Stimulated activated CD4-positive, alpha-beta T cell treated with anti-CD3 and anti-CD28 coated beads, TNF-alpha, amount 100 ng/mL, for 1 hour (primary cell): ENCODE measurements at places on chromosomes 1 and 21.

GRCh38 chr1:14167884-14168283, 430.6 kb upstream of the KAZN start:
- DNase-seq: no peak

DNA sequence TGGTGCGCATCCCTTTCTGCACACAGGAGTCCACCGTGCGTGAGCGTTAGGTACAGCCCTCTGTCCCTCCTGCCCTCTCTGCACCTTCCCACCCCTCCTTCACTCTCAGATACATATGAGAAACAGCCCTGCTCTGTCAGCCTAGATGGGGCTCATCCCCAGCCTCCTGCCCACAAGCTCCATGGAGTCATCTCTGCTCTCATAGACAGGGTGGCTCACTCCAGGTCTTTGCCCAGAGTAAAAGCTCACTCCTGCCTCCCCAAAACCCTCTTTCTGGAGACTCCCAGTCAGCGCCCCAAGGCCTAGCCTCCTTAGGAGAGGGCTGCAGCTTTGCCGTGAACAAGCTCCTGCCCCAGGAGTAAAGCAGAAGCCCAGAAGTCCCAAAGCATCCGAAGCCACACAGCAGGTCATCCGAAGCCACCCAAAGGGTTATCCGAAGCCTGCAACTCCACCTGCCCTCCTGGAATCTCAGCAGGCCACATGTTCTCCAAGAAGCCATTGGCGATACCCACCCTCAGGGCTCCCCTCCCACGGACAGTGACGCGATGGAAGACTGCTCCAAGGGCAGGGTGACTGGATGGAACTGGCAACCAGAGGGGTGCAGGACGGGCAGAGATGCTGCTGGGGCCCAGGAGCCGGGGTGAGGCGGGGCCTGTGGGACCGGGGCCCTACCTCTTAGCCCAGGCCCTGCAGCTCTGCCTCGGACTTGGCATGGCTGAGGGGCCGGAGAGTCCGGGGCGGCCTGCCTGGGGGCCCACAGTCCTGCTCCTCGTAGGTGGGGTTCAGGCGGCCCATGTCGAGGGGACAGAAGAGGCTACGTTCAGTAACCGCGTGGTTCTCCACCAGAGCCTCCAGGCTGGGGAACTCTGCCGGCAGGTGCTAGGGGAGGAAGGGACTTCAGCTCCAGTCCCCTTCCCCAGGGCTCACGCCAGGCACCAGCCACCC, 3.6 kb upstream of the KIF17 start:
- DNase-seq: no peak

DNA sequence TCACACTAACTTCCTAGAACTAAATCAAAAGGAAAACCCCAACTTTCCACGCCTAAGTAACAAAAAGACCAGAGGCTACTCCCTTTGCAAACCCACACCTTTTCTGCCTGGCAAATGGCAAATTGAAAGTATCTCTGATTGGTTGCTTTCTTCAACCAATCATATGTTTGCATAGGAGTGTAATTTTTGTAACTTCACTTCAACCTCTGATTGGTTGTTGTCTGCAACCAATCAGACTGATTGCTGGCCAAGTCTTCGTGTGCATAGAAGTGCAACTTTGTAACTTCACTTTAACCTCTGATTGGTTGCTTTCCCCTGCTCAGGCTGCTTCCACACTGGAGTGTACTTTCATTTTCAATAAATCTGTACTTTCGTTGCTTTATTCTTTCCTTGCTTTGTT, 36.9 kb upstream of the PADI2 start:
- DNase-seq: no peak

DNA sequence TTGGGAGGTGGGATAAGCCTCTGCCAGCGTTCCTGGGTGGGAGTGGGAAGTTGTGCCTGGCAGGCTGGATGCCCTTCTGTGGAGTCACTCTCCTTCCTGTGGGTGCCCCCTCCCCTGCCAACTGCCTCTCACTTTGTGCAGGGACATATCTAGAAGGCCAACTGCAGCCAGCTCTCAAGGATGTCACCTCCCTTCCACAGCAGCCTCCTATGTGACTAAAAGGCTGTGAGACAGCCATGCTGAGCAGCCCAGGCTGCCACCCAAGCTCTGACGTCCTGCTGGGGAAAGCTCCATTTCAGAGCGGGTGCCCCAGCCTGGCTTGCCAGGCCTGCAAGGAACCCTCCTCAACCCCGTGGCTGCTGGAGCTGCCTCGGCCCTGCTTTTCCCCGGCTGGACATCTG, 19.6 kb upstream of the SLC26A9 start:
- DNase-seq: no peak

GRCh38 chr1:29062157-29062942, 61.4 kb downstream of the TMEM200B start:
- DNase-seq: no peak

- no peak for DNase-seq
Measured at GRCh38 chr1:30513396-30514136, 209.8 kb downstream of the MATN1 start.

DNA sequence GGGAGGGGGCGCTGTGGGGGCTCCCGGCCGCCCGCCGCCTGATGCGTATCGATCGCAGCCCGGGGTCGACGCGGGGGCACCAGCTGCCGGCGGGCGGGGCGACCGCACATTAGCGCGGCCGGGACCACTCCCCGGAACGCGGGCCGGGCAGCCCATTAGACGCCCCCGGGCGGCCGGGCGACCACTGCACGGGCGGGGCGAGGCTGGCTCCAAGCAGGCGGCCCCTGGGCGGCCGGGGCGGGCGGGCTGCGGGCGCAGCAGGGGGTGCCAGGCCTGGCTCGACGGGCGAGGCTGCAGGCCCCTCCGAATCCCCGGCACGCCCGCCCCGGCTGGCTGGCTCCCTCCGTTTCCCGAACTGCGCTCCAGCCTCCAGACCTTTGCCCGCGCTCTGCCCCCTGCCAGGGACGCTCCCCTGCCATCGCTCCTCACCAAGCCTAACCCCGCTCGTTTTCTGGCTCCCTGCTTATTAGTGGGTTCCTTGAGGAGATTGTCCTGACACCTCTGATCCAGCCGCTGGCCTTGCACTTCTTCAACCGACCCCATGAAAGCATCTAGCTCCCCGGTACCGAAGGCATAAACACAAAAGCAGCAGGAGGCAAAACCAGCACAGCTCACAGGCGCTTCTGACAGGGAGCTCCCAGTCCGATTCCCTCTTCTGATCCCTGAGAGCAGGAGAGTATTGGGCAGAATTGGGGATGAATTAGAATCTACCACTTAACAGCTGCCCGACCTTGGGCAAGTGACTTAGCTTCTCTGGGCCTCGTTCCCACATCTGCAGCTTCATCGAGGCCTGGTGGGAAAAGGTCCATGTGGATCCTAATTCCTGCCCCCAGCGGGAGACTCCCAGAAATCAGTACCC, 92.6 kb upstream of the CASZ1 start:
- no peak for DNase-seq

DNA sequence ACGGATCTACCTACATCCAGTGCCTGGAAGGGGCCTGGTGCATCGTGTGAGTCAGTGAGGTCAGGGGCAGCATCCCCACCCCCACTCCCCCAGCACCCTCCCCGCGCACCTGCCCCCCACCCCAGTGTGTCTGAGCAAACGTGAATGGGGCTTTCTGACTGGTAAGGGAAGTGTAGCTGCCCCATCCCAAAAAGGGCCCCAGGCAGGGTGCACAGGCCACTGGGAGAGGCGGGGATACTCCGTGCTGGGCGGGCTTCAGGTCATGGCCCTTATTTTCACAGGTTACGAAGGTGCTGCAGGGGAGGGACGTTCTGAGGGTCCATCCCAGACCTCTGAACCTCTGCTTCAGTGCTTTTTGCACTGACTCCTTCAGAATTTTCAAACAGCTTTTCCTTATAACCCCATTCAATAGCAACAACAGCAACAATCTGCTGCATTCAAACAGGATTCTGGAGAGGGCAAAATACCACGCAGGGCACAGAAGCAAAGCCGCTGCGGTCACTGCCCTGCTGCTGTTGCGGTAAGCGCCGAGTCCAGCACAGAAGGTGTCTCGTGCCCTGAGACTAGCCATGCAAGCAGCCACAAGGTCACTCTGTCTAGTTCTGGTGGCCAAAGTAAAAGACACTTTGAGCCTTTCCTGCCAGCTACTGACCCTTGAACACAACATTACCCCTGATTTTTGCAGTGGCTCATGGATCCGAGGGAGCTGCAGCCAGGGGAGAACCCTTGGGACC, 10.3 kb downstream of the TTC34 start:
- DNase-seq: no peak

DNA sequence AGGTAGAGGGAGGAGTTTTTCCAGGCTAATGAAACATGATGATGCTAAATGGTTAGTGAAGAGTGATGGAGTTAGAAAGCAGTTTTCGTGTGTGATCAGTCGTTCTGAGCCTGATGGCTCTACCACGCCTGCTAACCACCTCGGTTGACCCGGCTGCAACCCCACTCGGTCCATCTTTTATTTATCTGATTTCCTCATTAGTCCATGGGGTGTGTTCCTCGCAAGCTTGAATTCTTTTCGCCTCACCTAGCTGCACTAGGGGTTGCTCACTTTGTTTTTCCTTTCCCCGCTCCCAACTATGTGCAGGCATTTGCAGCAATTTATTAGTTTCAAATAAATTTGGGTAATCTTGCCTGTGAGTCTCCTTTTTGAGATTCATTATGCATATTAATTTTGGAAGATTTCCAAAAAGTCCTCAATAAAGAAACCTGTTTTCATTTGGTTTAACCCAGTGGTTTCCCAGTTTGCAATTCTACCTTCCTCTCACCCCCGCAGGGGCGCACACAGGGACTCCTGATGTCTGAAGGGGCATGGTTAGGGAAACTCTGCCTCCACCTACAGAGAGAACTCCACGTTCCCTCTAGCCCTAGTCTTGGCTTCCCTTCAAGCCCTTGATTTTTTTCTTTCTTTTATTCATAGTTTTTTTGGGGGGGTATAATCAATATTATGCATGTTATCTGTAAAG, 12.6 kb downstream of the B3GALT5 start:
- no peak for DNase-seq

- no peak for DNase-seq
Measured at GRCh38 chr21:34795175-34795547, 126.4 kb downstream of the CLIC6 start.

- no peak for DNase-seq
Measured at GRCh38 chr1:40844887-40845878, 17.0 kb downstream of the CITED4 start.

- no peak for DNase-seq
Measured at GRCh38 chr21:21712748-21713520, 714.7 kb downstream of the NCAM2 start.

- DNase-seq: no peak
Measured at GRCh38 chr1:92934395-92935378, 26.6 kb downstream of the DIPK1A start.

DNA sequence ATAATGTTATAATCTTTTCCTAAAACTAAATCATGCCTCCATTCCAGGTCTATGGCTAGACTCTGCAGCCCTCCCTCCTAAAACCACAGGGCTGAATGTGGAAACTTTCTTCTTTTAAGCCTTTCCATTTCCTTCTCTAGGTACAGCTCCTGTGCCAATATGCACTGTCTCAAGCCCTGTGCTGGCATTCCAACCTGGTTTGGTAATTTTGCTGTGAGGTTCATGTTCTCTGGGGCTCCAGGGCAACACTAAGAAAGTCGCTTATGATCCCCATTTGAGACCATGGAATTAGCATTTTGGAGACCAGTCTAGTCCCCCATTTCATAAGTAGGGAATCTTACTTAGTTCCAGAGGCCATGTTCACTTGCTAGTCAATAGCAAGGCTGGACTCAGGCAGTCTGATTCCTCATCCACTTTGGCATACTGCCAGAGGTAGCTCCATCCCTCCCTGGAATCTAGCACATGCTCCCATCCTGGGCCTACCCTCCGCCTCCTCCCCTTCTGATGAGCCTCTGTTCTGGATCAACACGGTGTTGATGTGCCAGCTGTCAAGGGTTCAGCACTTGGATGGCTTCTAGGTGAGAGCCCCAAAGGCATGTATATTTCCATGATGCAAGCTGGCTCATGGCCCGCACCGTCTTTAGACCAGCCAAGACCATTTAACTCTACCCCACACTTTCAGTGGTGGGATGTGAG, 36.5 kb downstream of the ZMYND12 start:
- DNase-seq: no peak

GRCh38 chr21:34695434-34695833, 26.6 kb downstream of the CLIC6 start:
- DNase-seq: no peak

GRCh38 chr1:43227143-43227764, 42.5 kb upstream of the TMEM125 start:
- DNase-seq: peak; percentile 85

DNA sequence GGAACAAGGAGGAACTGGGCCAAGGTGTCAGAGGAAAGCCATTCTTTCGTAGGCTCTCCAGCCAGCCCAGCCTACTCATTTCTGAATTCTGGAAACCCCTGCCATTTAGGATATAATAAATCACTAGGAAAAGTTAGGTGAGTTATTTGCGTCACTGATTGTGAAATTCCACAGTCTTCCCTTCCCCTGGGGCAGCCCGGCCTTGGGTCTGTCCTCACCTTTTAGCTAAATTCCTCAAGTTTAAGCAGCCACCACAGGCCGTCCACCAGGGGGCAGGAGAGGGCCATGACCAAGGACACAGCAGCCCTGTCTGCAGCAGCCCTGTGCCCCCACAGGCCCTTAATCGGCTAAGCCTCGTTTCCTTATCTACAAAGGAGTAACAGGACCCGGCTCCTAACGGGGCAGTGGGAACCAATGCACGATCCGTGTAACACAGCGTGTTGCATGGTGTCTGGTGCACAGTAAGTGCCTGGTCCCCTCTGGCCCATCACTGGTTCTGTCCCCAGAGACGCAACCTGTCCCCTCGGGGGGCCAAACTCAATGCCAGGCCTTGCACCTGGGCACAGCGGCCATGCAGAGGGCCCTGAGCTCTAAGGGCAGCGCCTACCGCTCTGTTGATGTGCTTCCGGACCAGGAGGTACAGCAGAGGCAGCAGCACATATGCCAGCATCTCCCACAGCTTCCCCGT, 18.1 kb downstream of the GPR157 start:
- DNase-seq: peak; percentile 47

DNA sequence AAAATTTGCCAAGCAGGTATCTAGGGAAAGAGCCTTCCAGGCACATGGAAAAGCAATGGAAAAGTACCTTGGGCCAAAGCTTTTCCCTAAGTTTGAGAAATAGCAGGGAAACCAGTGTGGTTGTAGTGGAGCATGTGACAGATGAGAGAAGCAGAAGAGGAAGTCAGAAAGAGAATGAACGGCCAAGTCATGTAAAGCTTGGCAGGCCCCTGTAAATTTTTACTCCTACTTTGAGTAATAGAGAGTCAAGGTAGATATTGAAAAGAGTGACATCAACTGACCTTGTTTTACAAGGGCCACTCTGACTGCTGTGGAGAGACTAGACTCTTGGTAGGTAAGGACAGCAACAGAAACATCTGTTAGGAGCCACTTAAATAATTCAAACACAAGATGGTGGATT, 180.9 kb upstream of the PRMT6 start:
- DNase-seq: no peak

- no peak for DNase-seq
Measured at GRCh38 chr1:225617956-225618355, 35.0 kb downstream of the ENAH start.

- DNase-seq: no peak
Measured at GRCh38 chr1:62336995-62337705, 17.9 kb upstream of the KANK4 start.

DNA sequence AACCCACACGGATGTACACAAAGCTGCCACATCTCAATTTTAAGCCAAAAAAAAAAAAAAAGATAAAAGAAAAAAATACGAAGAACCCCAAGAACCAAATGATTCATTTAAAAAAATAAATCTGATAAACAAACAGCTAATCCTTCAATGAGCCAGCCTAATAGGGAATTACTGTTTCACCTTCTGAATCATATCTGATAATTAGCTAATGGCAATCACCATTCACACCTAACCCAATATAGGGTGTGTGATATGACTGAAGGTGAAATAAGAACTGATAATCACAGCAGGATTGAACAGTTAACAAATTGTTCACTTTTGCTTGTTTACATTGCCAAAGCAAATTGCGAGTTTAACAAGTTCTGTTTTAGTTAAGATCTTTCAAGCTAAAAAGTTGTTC, 61.4 kb downstream of the LAMC2 start:
- no peak for DNase-seq
